ENCODE measurements at places on chromosomes 2 and 18.

DNA sequence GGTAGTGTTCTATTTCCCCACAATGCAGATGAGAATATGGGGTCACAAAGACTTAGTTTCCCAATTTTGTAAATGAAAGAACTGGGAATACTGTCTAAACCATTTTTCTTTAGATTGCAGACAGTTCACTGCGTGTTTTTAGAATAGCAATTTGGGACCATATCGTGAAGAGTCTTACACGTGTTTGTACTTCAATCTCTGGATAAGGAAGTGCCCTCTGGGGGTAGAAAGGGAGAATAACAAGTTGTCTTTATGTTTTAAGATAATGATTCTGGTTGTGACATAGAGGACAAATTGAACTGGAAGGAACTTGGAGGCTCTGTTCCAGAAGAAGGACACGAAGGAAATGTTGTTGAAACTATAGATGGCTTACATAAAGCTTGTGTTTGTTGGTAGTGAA is 457.7 kb downstream of the CBLN2 start:
- no peak for DNase-seq

DNA sequence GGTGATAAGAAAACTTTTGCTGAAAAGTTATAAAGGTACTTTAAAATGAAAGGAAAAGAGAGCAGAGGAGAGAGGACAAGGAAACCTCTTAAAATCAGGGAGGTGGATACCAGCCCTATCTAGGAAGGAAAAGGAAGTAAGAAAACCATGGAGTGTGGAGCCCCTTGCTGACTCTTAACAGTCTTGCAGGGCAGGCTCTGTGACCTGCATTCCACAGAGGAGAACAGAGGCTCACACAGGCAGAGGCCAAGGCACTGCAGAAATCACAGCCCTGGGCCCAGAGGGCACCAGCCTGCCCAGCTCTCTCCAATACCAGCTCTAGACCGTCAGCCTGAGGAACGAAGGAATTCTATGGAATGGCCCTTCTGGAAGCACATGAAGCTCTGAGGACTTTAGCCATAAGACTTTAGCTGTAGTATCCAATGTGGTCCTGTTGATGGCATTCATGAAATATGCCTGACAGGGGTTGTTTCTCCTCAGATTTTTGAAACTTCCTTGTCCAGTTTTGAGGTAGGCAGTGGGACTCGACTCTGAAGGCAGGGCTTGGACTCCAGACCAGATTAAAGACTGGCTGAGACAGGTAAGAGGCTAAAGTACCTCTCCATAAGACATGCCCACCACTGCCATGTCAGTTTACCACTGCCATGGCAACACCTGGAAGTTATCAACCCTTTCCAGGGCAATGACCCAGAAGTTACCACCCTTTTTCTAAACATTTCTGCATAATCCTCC is 216.3 kb downstream of the ANAPC1 start:
- DNase-seq = no peak

GRCh38 chr18:59139291-59139614 is 431 bp upstream of the SEC11C start:
- DNase-seq = peak; percentile 93

GRCh38 chr2:229511524-229511923 is 202.8 kb downstream of the DNER start:
- DNase-seq = no peak

DNA sequence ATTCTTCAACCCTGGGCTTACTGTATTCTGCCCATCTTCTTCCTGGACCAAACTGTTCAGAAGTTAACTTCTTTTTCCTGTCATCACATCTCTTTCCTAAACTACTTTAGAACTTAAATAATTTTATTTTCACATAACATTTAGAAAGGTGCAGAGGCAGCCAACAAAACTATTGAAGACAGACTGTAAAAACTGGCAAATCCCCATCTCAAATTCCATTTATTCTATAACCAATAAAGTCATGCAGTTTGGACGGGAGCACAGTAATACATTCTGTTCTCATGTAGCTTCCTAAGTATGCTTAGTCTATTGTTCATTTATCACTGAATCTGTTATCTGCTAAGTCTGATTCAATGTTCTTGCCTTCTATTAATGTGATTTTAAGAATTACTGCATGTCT is 99.1 kb downstream of the SMAD2 start:
- DNase-seq = no peak

GRCh38 chr2:158761621-158762020 is 33.5 kb upstream of the DAPL1 start:
- DNase-seq = no peak

DNA sequence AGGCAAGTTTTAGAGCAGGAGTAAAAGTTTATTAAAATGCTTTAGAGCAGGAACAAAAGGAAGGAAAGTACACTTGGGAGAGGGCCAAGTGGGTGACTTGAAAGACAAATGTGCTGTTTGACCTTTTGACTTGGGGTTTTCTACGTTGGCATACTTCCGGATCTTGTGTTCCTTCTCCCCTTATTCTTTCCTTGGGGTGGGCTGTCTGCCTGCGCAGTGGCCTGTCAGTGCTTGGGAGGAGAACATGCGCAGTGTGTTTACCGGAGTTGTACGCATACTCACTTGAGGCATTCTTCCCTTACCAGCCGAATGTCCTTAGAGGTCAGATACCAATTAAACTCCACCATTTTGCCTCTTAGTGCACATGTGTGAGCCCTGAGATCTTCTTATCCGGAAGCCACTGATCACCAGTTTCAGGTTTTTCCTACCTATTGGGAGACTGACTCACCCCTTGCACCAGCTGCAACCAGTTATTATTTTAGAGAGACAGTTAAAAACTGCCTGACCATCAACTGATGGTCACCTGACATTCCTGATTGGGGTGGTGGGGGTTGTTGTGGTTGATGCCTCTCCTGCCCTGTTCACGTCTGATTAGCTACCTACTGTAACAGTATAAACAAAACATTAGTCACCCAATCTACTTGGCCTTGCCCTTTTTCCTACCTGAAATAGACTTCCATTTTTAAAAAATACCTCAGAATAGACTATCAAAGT is 67.5 kb downstream of the NYAP2 start:
- no peak for DNase-seq
